ENCODE measurements at places on chromosomes 12 and 14.

DNA sequence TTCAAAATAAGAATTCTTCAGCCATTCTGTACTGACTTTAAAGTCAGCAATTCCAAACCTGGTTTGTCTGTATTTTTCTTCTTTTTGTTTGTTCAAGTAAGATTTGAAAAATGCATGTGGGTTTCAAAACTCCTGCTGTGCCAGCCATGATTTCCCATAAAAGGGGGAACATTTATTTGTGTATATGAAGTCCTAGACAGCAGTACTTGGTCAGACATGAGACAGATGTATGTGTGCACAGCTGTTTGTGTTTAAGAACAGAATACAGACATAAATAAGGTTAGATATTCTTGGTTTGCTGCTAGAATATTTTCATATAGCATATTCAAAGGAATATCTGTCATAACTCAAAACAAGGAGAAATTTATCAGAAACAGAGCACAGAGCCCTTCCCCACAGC lies 236.0 kb downstream of the ADAMTS20 start:
- no peak for DNase-seq

GRCh38 chr14:50667684-50667995 lies 466 bp downstream of the SAV1 start:
- DNase-seq, result no peak

DNA sequence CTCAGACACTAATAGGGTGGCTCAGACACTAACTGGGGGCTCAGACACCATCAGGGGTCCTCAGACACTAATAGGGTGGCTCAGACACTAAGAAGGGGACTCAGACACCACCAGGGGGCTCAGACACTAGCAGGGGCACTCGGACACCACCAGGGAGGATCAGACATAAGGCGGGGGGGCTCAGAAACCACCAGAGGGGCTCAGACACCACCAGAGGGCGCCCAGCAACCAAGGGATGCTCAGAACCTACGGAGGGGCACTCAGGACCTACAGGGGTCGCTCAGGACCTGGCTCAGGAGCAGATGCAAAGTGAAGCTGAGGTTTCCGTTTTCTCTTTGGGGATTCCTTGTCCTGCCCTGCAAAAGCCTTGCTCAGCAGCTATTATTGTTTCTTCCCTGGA lies 448.5 kb downstream of the TMEM121 start:
- DNase-seq, result no peak

- peak; percentile 95 for DNase-seq
These were observed 14.8 kb downstream of the MMP14 start for GRCh38 chr14:22850944-22851764.

DNA sequence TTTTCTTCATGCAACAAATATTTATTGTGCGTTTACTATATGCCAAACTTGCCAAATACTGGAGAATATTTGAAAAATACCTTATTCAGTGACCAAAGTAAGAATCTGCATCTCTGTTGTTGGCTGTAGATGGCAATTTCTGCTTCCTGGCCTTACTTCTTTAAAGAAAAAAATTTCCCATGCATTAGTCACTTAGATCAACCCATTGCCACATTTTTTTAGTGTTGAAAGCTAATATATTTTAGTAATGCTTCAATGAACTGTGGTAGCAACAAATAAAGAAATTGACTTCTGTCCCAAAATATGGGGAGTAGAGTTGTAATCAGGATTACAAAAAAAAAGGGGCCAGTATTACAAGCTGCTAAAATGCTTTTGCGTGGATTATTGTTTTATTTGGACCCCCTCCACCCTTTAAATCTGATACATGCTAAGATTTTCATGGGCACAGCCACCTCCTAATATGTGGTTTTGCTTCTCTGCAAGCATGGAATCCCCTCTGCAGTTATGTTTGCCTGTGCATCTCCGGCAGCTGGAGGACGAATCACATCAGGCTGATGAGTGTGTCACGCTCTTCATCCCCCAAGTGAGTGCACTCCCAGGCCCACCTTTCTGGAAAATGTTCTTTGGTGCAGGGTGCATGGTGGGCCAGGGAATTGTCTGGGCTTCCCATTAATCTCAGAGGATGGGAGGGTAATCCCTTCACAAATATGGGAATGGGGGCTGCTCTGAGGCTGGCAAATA lies 38.1 kb upstream of the PTCSC3 start:
- no peak for DNase-seq

- no peak for DNase-seq
These were observed 4.9 kb downstream of the HNRNPA1 start for GRCh38 chr12:54285150-54286041.

DNA sequence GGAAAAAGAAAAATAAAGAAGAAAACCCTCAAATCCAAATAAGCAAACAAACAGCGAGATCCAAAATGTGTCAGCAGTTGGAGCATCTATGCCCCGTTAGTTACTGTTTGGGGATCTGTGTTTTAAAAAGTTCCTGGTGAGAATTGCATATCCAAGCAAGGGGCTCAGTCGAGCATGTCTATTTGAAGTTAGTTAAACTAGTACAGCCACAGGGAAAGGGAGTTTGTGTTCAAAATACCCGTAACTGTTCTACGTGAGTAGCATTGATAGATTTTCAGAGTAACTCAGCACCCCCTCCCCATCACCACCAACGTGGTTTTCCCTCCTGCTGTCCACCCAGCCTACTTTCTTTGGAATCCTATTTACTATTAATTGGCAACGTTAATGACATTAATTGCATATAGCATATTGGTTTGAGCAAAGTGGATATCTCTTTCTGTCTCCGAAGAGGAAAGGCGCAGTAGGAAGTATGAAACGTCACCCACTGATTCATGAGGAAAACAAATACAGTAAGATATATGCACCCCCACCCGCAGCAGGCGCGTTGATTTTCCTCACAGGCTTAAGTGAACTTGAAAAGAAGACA lies 1.5 kb downstream of the NPAS3 start:
- no peak for DNase-seq

GRCh38 chr12:55664826-55665225 lies 28.1 kb downstream of the OR10P1 start:
- no peak for DNase-seq

- DNase-seq, result no peak
These were observed 793.3 kb downstream of the DIO2 start for GRCh38 chr14:79417961-79418360.

DNA sequence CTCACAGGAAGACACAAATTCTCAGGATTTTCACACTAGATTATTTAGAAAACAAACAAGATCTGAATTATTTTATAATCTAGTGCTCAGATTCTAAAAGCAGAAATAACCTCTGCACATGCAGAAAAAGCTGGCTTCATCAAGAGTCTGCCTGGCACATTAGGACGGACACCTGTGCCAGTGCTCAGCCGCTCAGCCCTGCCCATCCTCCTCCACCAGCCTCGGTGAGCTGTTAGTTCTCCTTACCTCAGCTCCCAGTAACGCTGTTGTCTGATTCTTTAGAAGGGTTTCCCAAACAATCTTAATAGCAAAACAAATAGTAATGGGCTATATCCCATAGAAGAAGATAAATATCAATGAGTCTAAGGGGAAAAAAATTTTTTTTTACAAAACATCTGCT lies 27.7 kb downstream of the DUSP16 start:
- DNase-seq, result no peak

GRCh38 chr14:20798318-20798717 lies 4.3 kb downstream of the RNASE1 start:
- DNase-seq, result no peak

DNA sequence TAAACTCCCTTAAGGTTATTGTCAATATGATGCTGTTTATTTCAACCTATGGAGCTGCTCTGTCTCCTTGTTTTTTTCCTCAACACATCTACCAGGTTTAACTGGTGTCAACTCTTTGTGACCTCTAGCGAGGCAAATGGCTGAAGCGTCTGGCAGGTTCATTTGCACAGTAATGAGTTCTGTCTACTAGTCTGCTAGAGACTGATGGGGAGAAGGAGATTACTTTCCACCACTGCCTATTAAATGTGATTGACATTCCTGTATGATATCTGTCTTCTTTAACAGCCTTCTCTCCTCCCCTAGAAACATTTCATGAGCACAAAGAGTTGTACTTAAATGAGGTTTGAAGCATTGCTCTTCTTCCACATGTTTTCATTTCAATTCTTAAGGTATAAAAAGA lies 253.7 kb downstream of the SLC6A15 start:
- no peak for DNase-seq

DNA sequence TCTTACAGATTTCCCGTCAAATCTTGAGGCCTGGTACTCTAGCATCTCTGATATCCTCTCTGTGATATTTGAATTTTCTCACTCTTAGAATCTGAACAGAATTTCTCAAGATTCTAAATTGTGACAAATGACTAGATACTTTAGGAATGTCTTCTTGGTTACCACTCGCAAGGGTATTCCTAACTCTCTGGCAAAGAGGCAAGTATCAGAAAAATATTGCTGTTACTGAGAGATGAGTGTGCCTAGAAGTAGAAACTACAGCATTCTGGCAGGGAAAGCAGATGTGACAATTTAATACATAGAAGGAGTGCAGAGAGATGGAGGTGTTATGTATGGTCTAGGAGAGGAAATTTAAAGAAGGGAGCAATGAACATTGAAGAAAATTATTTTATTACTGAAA lies 467.8 kb downstream of the LRIG3 start:
- peak; percentile 40 for DNase-seq

DNA sequence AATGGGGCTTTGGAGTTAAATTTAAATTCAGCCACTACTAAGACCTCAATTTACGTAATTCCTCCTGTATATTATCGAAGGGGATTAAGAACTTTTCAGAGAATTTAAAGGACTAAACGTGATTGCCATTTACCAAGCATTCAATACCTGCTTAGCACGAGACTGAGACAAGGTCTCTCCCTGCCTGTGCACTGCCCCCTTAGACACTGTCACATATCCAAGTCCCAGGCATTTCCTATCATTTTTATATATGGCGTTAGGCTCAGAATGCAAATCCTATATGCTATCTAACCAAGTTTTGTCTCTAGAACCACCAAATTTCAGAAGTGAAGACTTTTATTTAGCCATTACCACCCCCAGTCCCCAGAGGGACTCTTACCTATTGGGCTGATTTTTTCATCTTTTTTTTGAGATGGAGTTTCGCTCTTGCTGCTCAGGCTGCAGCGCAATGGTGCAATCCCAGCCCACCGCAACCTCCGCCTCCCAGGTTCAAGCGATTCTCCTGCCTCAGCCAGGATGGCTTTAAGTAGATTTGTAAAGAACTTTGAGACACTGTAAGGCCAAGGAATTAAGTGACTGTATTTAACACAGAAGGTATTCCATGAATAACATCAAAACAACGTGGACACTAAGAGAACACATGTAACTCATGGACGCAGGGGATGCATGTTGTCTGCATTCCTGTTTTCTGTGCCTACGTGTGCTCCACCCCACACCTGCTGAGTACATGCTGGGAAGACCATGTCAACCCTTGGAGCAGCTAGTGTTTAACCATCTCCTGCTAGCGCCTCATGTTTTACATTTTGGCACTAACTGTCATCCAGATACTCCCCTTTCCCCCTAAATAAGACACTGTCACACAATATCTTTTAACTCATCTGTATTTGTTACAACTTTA lies 6.4 kb downstream of the HSP90AA1 start:
- DNase-seq, result no peak

GRCh38 chr12:51421266-51421884 lies 3.3 kb upstream of the SLC4A8 start:
- DNase-seq, result peak; percentile 61

DNA sequence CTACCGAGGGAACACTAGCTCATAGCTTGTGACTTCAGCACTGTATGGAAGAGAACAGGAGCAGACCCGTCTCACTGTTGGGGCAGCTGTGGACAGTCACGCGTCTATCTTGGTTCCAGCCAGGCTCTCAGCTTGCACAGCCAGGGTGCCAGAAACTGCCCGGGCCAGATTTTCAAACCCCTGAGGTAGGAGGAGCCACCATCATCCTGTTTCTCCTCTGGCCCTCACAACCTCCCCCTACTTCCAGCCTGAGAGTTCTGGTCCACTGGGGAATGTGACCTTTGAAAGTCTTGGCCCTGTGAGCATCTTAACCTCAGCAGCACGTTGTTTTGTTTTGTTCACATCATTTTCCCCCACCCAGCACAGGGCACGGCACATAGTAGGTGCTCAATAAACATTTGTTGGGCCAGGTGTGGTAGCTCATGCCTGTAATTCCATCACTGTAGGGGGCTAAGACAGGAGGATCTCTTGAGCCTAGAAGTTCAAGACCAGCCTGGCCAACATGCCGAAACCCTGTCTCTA lies 50.4 kb downstream of the PSMA6 start:
- no peak for DNase-seq

GRCh38 chr12:13661005-13661887 lies 320.2 kb downstream of the GRIN2B start:
- DNase-seq, result peak; percentile 33

- DNase-seq, result peak; percentile 1
These were observed 106.7 kb upstream of the MIS18BP1 start for GRCh38 chr14:45359746-45360145.

DNA sequence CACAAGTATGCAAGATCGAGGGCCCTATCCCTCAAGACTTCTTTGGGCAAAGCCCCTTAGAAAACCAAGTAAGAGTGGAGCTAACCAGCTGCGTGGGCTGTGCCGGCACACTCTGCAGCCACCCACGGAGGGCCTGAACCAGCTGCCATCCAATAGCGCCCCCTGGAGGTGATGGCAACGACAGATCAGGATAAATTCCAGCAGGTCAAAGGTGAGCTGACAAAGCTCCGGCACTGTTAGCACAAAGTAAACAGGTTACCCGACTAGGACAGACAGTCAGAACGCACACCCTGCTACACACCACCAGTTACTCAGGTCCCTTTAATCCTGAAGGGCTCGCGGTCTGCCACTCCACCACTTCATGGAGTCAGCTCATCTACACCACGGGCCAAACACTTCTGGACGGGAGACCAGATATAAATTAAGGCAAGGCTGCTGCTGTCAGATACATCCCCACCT lies 4.9 kb downstream of the ZBTB39 start:
- DNase-seq, result no peak

- no peak for DNase-seq
These were observed 262.7 kb downstream of the BTG1 start for GRCh38 chr12:91882910-91883309.

GRCh38 chr14:58662759-58663158 lies 25.0 kb downstream of the DACT1 start:
- DNase-seq, result no peak

GRCh38 chr14:72845196-72845595 lies 48.7 kb downstream of the DPF3 start:
- no peak for DNase-seq

DNA sequence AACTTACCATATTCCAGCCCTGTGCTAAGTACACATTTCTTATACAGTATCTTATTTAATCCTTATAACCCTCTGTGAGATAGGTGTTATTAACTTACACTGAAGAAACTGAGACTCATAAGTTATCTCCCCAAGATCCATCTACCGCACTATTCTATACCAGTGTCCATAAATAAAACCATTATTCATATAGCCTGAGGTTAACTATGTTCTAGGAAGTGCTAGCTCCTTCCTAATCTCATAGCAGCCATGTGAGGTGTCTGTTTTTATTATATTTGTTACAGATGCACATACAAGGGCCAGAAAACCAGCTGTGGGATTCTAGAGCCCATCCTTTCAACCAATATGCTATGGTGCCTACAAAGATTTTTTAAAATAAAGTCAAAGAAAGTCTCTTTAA lies 100.3 kb upstream of the RAP1B start:
- DNase-seq, result no peak

- DNase-seq, result no peak
These were observed 12.6 kb downstream of the RASSF8 start for GRCh38 chr12:25970916-25971653.
